Heart left ventricle (tissue), 16 donors: ENCODE measurements at places on chromosomes 12 and 14. TPM values are rescaled to one million over a fixed set of nuclear protein-coding genes. Genes with fewer than 3 reads are reported as not detected.

Gene FZD10
- polyA plus RNA-seq = 0.06 TPM

Gene TTC7B
- polyA plus RNA-seq = 20.3 TPM

Gene SMCO2
- not detected for polyA plus RNA-seq

Gene MANSC4
- not detected for polyA plus RNA-seq

Gene ENDOU
- polyA plus RNA-seq = 0.08 TPM

Gene KRT77
- polyA plus RNA-seq = not detected

Gene SIRT4
- 7.4 TPM for polyA plus RNA-seq

Gene MYF6
- not detected for polyA plus RNA-seq

Gene SLC15A5
- not detected for polyA plus RNA-seq

Gene NPAS3
- polyA plus RNA-seq = 0.15 TPM

Gene IL26
- not detected for polyA plus RNA-seq

Gene KRT71
- not detected for polyA plus RNA-seq

Gene ADIPOR2
- polyA plus RNA-seq = 41.2 TPM

Gene GPD1
- polyA plus RNA-seq = 18.1 TPM

Gene LHX5
- polyA plus RNA-seq = not detected

Gene KRT3
- polyA plus RNA-seq = not detected

Gene CISTR
- polyA plus RNA-seq = 2.5 TPM

Gene SLC41A2
- polyA plus RNA-seq = 0.30 TPM

Gene OR4E2
- not detected for polyA plus RNA-seq

Gene ZCRB1
- 41.2 TPM for polyA plus RNA-seq

Gene CLEC14A
- polyA plus RNA-seq = 20.6 TPM

Gene CCDC197
- not detected for polyA plus RNA-seq

Gene TBPL2
- not detected for polyA plus RNA-seq

Gene PZP
- polyA plus RNA-seq = 0.42 TPM

Gene CD27
- polyA plus RNA-seq = not detected

Gene IL23A
- polyA plus RNA-seq = not detected

Gene SLCO1B3
- polyA plus RNA-seq = not detected

Gene GPR162
- 4.4 TPM for polyA plus RNA-seq

Gene SOX5
- polyA plus RNA-seq = 0.49 TPM

Gene GPRC5A
- 0.61 TPM for polyA plus RNA-seq

Gene TMEM132C
- 1.2 TPM for polyA plus RNA-seq

Gene SLC7A7
- 1.3 TPM for polyA plus RNA-seq

Gene STK38L
- 22.3 TPM for polyA plus RNA-seq

Gene CRIP2
- 829 TPM for polyA plus RNA-seq

Gene DBX2
- polyA plus RNA-seq = not detected

Gene PRIMA1
- polyA plus RNA-seq = 27.5 TPM
